NCI-H460 (cell line): ENCODE measurements at places on chromosomes 11 and 22.

DNA sequence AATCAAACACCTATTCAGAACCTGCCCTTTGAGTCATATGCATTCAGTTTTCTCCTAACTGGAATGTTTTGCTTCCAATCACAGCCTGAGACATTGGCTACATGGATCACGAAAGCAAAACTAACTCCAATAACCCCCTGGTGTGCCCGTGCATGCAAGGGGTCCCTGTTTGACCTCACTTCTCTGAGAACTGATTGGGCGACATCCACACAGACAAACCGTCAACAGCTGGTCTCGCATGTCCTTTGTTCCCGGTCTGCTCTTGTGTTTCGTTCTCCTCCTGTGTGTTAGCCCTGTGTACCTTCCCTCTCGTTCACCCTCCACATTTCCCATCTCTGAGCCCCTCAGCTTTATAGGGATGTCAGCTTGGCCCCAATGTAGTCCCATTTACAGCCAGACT, 67.2 kb upstream of the TTC12 start:
- DNase-seq, result no peak

DNA sequence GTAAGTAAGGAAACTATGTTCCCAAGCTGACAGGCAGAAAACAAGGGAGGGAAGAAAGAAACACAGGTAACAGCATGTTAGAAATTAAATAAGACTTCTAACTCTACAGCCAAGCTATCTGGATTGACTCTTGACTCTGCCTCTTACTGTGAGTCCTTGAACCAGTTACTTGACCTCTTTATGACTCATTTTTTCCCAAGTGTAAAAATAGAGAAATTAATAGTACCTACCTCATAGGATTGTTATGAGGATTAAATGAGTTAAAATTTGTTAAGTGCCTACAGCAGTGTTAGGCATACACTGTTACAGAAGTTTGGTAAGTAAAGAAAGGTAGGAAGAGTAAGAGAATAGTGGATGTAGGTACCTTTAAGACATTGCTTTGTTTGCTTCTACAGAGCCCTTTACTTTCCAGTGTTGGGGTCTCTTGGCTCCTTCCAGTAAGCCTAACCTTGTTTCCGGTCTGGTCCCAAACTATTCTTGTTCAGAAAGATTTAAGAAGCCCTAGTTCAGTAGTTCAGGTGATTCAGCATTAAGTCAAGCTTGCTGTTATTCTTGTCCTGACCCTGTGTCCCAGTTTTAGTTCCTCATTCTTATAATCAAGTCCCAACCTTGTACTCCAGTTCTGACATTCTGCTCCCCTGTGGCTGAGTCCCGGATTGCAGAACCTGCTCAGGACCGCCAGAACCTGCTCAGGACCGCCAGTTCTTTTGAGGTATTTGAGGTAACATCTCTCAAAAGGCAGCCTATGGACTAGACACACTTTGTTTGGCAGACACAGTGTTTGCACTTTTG, 963.4 kb upstream of the CCDC90B start:
- DNase-seq, result no peak

GRCh38 chr11:128179039-128179438, 408.3 kb downstream of the ETS1 start:
- no peak for DNase-seq

DNA sequence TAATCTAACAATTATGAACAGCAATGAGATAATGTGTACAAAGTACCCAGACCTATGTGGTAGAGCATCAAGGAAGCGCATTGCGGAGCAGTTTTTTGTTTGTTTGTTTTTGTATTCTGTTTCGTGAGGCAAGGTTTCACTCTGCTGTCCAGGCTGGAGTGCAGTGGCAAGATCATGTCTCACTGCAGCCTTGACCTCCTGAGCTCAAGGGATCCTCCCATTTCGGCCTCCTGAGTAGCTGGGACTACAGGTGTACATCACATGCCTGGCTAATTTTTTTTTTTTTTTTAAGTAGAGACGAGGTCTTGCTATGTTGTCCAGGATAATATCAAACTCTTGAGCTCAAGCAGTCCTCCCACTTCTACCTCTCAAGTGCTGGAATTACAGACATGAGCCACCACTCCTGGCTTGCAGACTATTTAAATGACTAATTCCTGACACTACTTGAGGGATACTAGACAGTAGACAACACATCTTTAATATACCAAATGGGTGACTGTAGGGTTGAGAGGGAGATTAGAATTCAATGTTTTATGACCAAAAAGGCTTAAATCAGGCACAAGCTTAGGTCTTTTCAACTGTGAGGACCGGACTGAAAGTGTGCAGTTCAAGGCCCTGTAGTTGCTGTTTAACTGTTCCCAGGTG, 12.7 kb downstream of the OR51B4 start:
- DNase-seq, result no peak

DNA sequence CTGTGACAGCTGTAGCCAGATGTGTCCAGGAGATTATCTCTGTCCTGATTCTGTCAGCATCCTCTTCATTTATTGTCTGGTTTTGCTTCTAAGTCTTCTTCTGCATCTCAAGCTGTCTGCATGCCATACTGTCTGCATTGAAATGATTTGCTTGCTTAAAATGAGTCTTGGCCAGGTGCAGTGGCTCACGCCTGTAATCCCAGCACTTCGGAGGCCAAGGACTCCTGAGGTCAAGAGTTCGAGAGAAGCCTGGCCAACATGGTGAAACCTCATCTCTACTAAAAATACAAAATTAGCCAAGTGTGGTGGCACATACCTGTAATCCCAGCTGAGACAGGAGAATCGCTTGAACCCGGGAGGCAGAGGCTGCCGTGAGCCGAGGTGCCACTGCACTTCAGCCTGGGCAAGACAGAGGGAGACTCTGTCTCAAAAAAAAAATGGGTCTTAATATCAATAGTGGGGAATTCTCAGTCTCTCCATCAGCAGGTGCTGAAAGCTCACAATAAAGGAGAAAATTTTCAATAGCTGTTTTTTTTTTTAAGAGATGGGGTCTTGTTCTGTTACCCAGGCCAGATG, 39.2 kb upstream of the AMPD3 start:
- no peak for DNase-seq

DNA sequence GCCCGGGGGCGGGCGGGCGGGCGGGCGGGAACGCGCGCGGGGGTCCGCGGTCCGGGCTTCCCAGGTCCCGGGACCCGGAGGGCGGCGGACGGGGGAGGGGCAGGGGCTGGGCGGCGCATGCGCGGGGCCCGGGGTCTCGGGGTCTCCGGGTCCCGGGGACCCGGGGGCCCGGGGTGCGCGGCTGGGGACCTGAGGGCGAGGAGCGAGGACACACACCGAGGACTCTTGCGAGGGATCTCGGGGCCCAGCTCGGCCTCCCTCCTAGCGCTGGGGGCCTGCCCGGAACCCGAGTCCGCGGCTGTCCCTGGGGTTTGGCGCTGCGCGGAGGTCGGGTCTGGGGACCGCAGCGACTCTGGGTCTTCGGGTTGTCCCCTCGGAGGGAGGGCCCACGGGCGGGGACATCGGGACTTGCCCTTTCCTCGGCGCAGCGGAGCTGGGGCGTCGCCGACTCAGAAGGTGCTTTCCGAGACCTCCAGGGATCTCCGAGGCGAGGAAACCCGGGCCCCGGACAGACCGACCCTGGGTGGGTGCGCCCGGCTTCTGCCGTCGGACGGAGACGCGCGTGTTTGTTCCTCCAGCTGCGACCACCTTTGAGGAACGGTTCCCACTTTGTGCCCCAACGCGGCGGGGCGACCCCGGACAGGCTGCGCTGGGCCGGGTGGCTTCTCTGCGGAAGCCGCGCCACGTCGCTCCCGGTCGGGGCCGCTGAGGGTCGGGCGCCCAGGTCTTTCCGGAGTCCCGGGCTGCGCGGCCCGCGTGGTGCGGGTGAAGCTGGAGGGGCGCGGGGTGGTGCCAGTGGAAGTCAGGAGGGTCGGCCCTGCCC, 540 bp downstream of the PPARA start:
- no peak for DNase-seq

GRCh38 chr11:117510646-117511045, 183.0 kb downstream of the CEP164 start:
- no peak for DNase-seq

DNA sequence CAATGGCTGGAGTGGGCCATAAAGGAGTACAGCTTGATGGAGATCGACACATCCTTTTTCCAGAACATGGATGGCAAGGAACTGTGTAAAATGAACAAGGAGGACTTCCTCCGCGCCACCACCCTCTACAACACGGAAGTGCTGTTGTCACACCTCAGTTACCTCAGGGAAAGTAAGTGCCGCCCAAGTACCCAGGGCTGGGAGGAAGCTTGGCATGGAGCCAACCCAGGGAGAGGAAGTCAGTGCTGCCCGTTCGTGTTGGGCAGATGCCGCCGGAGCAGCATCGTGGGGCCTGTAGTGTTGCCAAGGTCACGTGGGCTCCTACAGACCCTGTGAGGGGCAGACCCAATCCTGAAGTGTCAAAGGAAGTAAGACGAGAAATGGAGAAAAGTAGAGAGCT, 78.9 kb downstream of the FLI1 start:
- no peak for DNase-seq

DNA sequence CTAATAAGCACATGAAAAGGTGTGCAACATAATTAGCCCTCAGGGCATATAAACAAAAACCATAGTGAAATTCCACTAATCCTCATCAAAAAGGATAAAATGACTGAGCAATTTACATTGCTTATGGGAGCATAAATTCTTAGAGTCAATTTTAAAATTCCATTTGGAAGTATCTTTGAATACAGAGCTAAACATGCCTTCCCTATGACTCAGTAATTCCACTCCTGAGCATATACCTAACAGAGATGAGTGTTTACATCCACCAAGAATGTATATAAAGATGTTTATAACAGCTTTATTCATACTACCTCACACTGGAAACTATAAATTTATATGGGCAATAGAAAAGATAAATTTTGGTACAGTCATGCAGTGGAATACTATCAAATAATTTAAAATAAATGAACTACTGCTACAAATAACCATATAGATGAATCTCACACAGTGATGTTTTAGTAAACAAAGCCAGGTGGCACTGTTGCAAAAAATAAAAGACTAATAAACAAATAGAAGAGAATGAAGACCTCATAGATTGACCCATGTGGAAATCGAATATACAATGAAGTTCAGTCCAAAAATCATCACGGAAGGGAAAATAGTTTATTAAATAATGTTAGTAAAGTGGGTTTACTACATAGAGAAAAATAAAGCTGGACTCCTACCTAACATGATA, 8.2 kb upstream of the OR2D2 start:
- no peak for DNase-seq

- no peak for DNase-seq
Observed at GRCh38 chr11:45282081-45282480, 4.1 kb downstream of the SYT13 start.

- no peak for DNase-seq
Observed at GRCh38 chr11:34134765-34135164, 29.3 kb downstream of the NAT10 start.

DNA sequence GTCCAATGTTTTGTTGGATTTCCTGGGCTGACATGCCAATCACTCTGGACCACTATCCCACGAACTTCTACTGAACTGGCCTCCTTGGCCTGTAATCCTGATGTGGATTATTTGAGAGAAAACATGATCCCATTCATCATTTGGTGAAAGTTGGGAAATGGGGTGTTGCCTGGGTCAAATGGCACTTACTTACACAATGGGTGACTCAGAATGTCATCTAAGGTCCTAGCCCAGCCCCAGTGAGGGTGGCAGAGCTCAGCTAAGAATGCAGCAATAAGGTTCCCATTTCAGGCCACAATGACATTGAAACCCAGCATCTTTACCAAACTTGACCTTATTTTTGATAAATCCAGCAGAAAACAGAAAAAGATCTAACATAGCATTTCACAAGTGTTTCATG, 8.0 kb upstream of the DSCAML1 start:
- no peak for DNase-seq

DNA sequence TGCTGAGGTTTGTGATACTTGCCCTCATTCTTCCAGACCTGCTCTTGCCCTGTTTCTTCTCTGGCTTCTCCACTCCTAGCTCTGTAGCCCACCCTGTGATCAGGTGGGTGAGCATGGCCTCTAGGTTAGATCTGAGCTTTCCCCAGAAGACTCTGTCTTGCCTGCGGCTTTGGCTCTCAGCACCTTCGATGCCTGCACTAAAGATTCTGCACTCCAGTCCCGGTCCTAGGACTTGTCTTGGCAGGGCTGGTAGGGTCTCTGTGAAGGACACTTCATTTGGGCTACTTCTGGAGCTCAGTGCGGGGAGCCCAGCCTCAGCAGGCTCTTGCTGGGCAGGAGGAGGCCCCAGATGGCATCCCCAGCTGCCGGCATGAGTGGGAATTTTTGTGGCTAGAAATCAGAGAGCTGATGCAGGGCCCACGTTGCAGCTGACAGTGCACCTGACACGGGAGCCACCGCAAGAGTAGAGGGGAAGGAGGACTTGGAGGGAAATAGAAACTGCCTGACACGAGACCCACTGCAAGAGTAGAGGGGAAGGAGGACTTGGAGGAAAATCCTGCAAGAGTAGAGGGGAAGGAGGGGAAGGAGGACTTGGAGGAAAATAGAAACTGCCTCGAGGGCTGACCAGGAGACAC, 226.9 kb upstream of the B3GAT1 start:
- DNase-seq, result no peak

DNA sequence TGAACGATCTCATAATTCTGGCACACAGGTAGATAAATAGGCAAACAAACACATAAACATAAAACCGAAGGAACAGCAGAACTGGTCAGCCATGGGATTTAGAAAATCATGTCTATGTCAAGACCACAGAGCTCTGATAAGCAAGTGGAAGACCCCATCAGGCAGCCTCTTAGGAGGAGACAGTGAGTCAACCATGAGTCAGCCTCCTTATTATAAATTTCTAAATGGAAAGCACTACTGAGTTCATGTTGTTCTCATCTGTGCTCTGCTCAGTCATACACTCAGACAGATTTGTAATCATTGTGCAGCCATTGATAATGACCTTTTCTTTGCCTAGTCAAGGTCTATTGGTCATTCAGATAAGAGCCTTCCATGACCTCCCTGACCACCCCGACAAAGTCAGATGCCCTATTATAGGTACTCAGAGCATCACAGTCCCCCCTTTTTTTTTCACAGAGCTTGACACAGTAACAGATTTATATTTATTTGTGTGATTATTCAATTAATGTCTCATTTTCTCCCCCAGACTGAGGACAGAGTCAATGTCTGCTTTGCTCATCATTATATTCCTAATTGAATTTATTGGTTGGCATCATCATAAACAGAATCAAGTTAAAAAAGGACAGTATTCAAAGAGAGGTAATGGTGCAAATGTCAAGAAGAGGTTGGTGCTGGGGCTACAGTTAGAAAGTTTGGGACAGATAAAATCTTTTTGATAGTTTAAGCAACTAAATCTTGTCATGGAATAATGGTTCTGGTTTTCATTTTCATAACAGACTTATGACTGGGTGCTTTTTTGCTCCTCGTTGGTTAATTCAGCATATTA, 579.7 kb upstream of the CCDC90B start:
- no peak for DNase-seq

DNA sequence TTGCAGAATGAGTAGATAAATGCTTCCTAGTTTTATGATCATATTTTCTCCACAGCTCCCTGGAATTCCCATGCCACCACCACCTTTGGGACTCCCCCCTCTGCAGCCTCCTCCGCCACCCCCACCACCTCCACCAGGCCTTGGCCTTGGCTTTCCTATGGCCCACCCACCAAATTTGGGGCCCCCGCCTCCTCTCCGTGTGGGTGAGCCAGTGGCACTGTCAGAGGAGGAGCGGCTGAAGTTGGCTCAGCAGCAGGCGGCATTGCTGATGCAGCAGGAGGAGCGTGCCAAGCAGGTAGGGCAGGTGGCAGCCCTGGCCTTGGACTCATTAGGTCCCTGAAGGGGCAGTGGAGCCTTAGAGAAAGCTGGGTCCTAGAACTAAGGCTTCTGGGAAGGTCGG, 2.9 kb downstream of the SF3B2 start:
- DNase-seq, result no peak

GRCh38 chr11:65127473-65128181, 5.5 kb downstream of the MRPL49 start:
- DNase-seq, result no peak

- no peak for DNase-seq
Observed at GRCh38 chr22:49097966-49098365, 729.7 kb downstream of the BRD1 start.
